Transverse colon (tissue), 4 donors: ENCODE measurements at places on chromosomes 5 and 9.

DNA sequence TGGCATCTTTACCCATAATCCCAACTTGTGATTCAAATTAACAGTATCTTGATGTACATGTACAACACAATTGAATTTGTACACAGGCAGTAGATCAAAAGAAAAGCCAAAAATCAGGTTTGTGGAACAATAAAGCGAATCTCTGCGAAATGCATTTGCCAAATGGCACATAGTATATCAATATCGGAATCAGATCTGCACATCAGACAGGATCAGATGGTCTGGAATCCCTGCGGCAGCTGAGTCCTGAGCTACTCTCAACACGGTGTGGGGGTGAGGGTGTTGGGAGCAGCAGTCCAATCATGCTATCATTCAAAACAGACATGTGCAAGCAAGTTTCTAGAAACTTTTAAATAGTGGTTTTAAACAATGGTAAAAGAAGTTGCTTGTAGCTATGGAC is 358.3 kb downstream of the SEMA5A start:
- H3K27ac ChIP-seq = no peak overlapping the region
- DNase-seq = no peak
- no peaks in the 10 kb centered on the region for H3K4me1 ChIP-seq

- no peak overlapping the region for H3K4me3 ChIP-seq
- no peak for DNase-seq
- H3K36me3 ChIP-seq = no peaks in the 10 kb centered on the region
Observed at GRCh38 chr9:87686520-87687090, 39.3 kb upstream of the CTSL start.

- no peak overlapping the region for H3K27ac ChIP-seq
- H3K4me3 ChIP-seq = no peak overlapping the region
- no peak for DNase-seq
Observed at GRCh38 chr5:147668385-147668784, 114.1 kb downstream of the JAKMIP2 start.

GRCh38 chr5:23721336-23721735 is 213.9 kb downstream of the PRDM9 start:
- H3K4me3 ChIP-seq = no peak overlapping the region
- DNase-seq = no peak
- H3K36me3 ChIP-seq = no peaks in the 10 kb centered on the region
- no peaks in the 10 kb centered on the region for H3K27me3 ChIP-seq
- no peak overlapping the region for H3K27ac ChIP-seq

DNA sequence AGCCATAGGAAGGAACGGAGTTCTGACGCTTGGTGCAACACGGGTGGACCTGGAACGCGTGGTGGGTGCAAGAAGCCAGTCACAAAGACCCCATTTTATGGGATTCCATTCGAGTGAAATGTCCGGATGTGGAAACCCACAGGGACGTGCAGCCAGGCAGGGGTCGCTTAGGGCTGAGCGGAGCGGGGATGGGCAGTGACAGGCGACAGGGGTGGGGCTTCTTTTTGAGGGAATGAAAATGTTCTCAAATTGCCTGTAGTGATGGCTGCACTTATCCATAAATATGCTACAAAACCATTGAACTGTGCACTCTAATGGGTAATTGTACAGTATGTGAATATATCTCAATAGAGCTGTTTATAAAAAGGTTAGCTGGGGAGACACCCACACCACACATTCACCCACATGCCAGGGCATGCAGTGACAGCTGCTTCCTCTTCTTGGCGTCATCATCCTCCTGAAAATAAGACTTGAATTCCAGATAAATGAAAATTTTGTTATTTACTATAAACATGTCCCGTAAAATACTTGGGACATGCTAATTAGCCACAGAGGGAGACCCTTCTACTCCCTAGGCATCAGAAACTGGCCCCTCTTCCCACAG is 71.3 kb upstream of the OLFM1 start:
- no peak overlapping the region for H3K27ac ChIP-seq
- no peaks in the 10 kb centered on the region for H3K27me3 ChIP-seq
- no peaks in the 10 kb centered on the region for H3K36me3 ChIP-seq
- no peak overlapping the region for H3K4me3 ChIP-seq
- no peaks in the 10 kb centered on the region for H3K4me1 ChIP-seq
